ENCODE measurements at places on chromosomes 2 and 18.

GRCh38 chr2:212147921-212148513, 390.6 kb downstream of the ERBB4 start:
- DNase-seq: no peak

DNA sequence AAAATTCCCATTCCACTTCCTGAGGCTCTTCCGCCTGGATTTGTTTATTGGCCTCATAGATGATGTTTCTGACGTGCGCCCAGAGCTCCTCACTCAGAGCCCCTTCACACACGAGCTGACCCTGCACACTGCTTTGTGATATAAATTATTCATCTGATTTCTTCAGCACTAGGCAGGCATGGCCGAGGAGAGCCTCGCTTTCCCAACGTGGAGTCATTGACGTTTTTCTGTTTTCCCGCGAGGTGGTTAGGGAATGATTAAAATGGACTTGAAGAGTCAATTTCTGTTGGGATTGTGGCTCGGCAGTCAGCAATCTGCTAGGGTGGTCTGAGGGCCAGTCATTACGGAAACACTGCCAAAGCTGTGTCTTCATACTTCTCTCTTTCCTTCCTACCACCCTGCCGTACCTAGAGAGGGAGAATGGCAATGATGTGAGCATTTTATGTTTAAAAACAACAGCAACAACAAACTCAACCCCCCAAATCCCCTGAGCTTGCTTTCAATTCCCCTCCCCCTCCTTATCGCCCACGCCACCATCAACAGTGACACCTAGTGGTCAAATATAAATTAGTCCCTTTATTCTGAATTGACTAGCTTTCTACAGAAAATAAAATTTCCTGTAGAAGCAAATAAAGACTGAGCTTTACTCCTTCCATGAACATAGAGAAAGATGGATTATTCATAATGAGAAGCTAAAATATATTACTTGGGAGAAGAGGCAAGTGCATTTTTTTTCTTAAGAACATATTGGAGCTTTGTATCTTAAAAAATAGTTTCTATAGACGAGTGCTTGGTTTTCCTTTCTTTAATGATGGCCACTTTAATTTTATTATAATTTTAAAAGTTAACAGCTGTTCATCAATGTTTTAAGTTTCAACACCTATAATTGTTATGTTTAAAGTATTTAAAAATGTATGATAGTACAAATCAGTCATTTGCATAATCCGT, 285.1 kb downstream of the MTX2 start:
- peak; percentile 31 for DNase-seq

DNA sequence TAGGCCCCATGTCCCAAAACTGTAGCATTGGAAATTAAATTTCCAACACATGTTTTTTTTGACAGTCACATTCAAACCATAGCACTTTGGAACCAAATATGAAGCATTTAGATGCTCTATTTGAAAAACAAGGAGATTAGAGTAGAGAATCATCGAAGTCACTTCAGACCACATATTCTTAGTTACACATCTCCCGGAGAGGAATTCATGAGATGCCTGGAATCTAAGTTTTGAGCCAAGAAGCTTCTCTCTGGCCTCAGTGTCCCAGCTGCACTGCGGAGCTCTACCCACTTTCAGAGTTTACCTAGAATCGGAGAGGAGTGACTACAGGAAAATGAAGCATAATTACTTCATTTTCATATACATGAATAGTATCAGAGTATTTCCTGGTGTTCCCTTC, 385.9 kb downstream of the TNS1 start:
- no peak for DNase-seq

DNA sequence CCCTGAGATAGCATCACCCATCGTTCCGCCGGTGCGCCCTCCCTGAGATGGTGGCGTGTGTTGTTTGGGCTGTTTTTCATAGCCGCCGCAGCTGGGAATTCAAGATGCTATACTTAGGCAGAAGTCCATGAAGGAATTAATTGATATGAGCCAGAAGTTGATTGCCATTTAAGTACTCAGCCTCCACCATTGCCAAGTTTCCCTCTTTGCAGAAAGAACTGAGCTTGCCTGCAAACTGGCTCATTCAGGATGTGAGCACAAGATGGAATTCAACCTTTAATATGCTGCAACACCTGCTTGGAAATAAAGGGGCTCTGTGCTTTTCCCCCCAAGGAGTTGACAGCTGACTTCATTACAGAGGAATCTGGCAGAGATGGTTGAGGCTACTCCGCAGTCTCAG, 295.5 kb downstream of the ZNF521 start:
- DNase-seq: no peak

GRCh38 chr2:152078023-152078422, 20.8 kb downstream of the CACNB4 start:
- no peak for DNase-seq

GRCh38 chr2:64457524-64457923, 3.6 kb downstream of the LGALSL start:
- no peak for DNase-seq

DNA sequence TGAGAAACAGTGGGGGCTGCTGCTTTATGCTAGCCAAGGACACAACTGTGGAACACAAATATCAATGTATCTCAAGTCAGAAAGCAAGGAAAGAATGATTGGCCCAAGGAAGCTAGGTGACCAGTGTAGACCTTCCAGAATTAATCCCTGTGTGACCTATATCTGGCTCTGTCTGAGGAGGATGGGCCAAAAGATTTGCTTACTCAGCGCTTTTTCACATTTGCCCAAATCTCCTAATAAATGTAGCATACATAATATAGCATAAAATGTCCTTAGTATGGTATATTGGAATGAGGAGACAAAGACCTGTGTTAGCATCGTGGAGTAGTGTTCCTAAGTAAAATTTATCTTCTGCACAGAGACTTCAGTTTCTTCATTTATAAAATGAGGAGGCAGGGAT, 66.7 kb upstream of the NT5C1B start:
- no peak for DNase-seq

GRCh38 chr2:11532416-11533055, 1.3 kb upstream of the GREB1 start:
- no peak for DNase-seq

GRCh38 chr2:190853531-190854383, 26.9 kb upstream of the GLS start:
- no peak for DNase-seq

All from dorsolateral prefrontal cortex (tissue), 122 donors.